ENCODE measurements at places on chromosomes 5 and 9.

DNA sequence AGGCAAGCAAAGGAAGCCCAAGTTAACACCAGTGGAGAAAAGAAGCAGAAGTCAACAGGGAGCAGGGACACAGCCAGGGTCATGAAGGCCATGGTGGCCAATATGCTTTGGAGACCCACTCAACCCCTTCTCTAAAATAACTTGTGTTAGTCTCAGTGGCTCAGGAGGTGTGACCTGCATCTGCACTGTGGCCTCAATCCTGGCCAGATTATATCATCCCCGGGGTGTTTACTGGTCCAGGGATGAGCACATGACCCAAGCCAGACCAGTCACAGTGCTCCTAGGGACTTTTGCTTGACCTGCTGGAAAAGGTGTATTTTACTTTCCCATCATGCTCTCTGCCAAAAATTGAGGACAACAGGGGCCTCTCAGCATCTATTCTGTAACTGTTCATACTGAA is 105.2 kb downstream of the DPYSL3 start:
- DNase-seq, result no peak

DNA sequence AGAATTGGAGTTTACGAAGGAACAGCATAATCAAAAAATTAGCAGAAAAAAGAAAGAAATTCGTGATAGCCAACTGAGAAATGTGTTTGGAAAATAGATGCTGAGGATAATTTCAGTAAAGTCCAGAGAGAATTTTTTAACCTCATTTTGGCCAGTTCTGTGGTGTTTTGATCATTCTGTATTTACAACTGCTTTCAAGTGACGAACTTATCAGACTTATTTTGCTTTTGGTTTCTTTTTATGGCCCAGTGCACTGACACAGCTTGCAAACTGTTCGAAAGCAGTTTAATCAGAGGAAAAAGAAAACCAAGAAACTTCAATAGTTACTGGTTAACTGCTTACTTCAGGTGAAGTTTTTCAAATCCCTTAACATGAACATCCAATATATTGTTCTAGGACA is 1.9 kb downstream of the SDHA start:
- DNase-seq, result no peak

DNA sequence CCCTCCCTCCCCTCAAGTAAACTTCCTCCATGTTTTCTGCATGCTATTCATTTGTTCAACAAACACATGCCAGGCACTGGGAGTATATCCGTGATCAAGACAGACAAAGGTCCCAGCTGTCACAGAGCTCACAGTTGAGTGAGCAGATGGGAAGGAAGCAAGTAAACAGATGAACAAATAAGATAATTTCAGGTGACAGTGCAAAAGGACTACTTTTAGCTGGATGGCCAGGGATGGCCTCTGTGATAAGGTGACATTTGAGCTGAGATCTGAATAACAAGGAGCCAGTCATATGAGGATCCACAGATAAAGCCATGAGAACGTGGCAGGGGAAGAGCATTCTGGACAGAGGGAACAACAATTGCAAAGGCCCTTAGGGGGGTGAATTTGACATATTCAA is 121.7 kb upstream of the RAD23B start:
- no peak for DNase-seq

- DNase-seq, result no peak
Measured at GRCh38 chr5:158755986-158756385, 343.7 kb downstream of the EBF1 start.

GRCh38 chr5:147369742-147370374 is 135.0 kb downstream of the STK32A start:
- no peak for DNase-seq

DNA sequence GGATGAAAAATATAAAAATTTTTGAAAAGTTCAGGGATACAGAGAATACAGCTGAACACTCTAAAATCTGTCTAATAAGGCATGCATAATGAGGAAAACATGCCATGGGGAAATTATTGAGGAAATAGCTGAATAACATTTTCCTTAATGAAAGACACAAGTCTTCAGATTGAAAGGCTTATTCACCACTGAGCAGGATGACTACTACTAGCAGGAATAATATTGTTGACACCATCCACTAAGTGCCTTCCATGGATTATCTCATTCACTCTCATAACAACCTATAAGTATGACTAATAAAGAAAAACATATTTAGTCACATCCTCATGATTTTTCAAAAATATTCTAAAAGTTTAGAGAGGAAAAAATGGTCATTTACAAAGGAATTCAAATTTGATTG is 96.7 kb upstream of the FER start:
- no peak for DNase-seq

- DNase-seq, result no peak
Measured at GRCh38 chr5:178348356-178349074, 115.9 kb upstream of the PHYKPL start.

DNA sequence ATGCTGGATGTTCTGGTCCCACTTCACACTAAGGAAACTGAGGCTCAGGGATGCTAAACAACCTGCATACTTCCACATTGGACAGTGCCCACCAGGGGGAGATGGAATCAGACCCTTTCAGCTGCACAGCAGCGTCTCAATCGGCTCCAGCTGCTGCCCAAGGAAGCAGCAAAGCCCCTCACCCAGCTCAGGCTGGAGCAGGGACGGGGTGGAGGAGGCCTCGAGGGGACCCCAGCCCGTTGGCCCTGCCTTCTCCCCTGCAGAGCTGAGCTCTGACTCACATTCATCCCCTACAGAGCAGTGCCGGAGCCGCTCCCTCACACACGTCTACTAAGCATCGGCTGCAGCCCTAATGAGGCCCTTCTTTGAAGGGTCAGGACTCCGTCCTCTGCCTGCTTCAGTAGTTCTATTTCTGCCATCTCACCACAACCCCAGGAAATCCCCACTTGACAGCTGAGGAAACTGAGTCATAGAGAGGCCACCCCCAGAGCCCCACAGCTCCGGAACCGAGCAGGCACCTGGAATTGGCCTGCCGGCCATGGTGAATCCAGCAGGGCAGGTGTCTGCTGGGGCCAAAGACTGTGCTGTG is 21.5 kb upstream of the SUSD3 start:
- no peak for DNase-seq

DNA sequence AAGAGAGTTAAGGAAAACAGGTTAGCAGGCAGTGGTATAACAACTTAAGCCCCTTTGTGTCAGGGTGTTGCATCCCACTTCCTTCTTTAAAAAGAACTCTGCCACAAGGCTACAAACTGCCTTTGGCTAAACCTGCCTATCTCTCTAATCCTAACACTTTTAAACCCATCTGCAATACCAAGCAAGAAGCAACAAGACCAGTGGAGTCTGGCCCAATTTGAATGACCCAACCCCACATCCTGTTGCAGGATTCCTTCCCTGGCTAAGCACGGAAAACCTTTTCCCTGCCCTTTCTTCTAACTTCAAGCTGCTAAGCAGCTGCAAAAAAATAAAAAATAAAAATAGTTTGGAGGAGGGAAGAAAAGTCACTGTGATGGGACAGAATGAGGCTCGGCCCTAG is 27.1 kb downstream of the ABCA1 start:
- DNase-seq, result no peak

DNA sequence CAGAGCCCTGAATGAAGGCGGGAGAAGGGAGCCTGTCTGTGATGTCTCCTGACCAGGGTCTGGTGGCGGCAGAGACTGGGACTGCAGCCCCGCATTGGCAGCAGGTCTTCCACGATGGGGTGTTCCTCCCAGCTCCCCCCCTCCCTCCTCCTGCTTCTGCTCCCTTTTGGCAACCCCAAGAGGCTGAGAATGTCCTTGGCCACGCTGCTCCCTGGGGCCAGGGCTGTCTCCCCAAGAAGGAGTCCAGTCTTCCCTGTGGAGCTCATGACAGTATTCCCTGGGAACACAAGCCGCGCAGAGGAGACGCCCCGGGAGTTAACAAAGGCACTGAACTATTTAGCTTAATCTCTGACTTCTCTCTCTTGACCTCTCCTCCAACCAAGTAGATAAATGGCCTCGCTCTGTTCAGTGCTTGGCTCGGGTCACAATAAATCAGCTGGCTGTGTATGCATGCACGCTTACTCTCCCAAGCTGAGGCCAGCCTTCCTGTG is 84.0 kb upstream of the NEURL1B start:
- no peak for DNase-seq

DNA sequence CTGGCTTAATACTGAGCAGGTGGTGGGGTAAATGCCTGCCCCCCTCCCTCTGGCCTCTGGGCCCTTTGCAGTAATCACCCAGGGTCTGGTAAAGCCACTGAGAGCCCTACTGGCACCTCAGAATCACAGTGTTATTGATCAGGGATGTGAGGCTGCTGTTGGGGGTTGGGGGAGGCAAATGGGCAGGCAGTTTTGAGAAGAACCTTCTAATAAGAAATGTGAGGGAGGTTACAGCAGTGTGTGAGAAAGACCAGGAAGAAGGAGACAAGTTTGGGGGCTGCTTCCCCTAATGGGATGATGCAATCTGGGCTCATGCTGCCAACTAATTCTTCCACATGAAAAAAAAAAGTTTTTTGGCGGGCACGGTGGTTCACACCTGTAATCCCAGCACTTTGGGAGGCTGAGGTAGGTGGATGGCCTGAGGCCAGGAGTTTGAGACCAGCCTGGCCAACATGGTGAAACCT is 3.1 kb upstream of the B4GALT7 start:
- DNase-seq, result no peak

GRCh38 chr9:14909961-14910805 is at the start of gene FREM1:
TSS of gene FREM1 (minus strand) at chr9:14910428. CDS start at chr9:14868977, 41,451 bp downstream.
- no peak for DNase-seq

DNA sequence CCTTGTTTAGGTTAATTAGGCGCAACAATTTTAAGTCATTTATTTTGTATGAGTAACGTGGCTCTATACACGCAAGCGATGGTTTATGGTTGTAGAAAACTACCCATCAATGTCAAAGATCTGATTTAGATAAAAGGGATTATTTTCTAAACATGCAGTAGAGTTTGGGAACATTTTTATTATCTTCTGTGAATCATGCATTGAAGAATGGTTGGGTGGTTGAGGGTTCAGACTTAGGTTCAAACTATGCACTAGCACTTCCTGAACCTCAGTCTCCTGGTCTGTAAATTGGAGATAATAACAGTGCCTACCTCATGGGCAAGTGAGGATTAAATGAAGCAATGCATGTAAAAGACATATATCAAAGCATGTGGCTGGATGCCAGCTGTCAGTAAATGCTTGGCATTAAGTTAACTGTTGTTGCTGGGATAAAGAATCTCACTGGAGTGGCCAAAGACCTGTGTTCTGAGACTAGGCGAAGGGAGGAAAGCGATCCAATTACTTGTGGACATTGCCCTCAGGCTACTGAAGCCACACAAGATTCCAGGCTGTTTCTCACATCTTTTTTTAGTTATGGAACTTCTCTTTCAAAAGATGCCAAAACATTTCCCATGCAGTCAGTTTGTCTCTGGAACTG is 1.1 kb upstream of the OTULINL start:
- no peak for DNase-seq

DNA sequence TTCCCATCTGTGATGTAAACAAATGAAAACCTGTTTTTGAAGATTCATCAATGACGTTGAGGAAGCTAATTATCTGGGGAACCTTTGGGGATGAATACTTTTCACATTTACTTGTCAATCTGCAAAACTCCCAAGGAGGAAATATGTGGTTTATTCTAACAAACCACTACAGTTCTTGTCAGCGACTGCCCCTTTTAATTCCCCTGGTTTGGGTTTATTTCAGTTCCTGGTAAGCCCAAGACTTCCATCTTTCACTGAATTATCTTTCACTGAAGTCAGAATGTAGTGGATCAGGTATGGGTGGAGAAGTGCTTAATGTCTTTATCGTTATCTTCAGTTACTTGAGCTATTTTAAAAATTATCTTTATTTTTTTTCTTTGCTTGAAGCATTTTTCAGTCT is 40.2 kb downstream of the TLR4 start:
- no peak for DNase-seq
